ENCODE measurements at places on chromosomes 4 and X.

DNA sequence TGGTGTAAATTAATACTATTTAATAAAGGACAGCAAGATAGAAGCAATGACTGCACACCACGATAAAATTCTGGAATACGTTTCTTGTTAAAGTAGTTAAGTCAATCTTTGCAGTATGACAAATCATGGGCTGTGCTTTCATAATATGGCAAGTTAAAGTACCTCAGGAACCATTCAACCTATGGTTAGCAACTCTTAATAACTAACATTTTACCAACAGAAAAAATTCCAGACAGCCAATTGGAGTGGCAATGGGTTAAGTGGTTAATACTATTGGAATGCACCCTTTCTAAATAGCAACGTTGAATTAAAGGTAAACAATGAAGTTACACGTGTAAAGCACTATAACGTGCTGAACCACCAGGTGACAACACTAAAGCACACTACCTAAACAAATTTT is 72.4 kb upstream of the ZCCHC13 start:
- DNase-seq = no peak

GRCh38 chr4:185036019-185036418 is 17.7 kb downstream of the HELT start:
- no peak for DNase-seq

- DNase-seq = no peak
Measured at GRCh38 chr4:139761461-139761860, 95.8 kb downstream of the MGST2 start.

DNA sequence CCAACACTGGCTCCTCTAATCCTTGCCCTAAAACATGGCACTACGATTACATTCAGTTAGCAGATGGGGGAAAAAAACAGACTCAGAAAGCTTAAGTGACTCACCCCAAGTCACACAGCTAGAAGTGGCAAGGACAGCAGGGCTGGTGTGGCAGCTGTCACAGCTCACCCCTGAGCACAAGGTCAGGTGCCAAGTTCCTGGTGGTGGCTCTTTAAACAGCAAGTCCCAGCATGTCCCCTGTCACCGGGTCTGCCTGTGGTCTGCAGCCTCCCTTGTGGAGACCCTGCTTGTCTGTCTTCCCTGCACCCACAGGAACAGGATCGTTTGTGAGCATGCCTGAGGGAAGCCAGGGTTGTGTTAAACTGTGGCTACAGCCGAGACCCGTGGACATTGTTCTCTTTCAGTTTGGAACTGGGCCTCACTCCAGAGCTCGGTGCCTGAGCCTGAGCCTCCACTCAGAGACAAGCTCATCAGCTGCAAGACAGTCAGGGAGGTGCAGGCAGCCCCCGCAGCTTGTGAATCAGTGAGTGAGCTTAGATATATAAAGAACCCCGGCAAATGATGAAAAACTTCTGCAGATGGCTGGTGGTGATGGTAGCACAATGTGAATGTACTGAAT is 260.8 kb downstream of the BCOR start:
- no peak for DNase-seq

- no peak for DNase-seq
Measured at GRCh38 chrX:5155301-5155700, 1073.4 kb downstream of the NLGN4X start.

DNA sequence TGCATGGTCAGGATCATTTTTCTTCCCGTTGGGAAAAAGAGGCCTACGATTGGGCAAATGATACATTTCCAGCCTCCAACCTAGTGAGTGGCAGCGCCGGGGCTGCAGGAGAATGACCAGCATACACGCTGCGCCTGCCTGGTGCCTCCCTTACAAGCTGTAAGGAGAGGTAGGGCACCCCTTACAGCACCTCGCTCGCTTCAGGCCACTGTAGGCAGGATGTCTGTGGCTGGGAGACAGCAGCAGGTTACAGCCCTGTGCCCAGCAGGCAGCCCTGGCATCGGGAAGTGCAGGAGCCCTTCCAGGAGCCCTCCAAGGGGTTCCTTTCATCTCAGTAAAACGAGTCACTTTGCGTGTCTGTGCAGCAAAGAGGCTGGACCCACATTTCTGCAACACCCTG is 88.4 kb downstream of the EVC start:
- DNase-seq = no peak

GRCh38 chr4:7822877-7823276 is 116.8 kb downstream of the AFAP1 start:
- no peak for DNase-seq

GRCh38 chr4:64251781-64252180 is 157.5 kb downstream of the TECRL start:
- no peak for DNase-seq

GRCh38 chr4:132513491-132513890 is 635.6 kb upstream of the PCDH10 start:
- DNase-seq = no peak

DNA sequence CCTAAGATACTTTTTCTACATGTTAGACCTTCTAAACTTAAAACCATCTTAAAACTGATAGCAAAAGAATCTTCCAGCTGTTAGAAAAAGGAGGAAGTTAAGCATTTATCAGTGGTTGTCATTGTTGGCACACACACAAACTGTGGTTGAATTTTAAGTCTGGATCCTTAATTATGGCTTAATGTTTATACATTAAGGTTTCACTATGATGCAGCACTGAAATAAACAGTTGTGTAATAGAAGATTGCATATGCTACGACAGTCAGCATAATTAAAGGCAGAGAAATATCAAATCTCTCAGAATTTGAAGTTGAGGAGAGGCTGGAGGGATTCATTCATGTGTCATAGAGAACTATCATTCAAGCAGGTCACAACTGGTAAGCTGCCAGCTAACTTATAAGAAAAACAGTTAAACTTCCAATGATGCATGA is 32.3 kb downstream of the ADGRA3 start:
- no peak for DNase-seq

DNA sequence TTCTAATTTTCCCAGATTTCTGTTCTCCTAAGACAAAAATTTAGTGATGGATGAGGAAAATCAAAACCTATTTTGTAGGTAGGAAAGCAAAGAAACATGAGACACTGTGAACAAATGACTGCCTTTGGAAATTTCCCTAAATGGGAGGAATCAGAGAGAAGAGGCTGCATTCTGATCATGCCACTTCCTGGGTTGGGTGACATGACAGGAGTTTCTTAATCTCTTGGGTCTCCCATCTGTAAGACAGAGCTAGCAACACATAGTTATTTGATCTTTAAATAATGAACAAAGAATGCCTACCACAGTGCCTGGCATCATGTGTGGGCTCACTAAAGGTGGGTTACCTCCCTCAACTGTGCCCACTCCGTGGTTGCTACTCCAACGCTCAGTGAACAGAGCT is 57.1 kb downstream of the CCDC149 start:
- DNase-seq = no peak

GRCh38 chrX:115616943-115617563 is 56.1 kb downstream of the PLS3 start:
- DNase-seq = no peak

GRCh38 chr4:53557669-53558064 is 33.6 kb downstream of the LNX1 start:
- DNase-seq = no peak

DNA sequence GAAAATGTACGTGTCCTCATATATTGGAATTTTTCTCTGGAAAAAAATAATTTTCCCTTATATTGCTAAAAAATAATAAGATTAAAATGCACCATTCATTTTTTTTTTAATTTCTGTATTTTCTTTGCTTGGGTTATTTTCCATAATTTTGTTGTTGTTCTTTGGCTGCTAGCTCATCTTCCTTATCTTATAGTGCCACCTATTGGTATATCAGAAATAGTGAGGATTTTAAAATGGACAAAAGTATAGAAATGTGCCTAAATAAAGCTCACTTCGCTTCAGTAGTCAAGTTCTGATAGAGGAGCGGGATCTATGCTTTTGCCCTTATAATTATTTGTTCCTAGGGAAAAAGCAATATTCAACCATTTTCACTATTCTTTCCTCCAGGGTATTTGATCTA is 134.8 kb downstream of the NAP1L3 start:
- no peak for DNase-seq

GRCh38 chr4:84719115-84719514 is 136.2 kb downstream of the CDS1 start:
- DNase-seq = no peak

DNA sequence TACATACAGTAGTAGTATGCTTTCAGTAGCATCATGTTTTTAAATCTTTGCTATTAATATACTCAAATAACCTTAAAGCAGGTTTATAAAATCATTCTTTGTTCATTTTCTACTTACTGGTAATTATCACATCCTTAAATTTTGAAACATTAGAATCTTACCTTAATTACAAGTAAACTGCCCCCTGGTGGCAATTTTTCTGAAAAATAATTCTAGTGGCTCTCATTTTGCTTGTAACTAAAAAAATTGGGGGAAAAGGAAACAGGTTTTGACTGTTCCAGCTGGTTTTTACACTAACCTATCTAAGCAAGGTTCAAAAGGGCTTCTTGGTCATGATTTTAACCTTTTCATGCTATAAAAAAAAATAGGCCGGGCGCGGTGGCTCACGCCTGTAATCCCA is 18.5 kb upstream of the DCAF4L1 start:
- DNase-seq = no peak

DNA sequence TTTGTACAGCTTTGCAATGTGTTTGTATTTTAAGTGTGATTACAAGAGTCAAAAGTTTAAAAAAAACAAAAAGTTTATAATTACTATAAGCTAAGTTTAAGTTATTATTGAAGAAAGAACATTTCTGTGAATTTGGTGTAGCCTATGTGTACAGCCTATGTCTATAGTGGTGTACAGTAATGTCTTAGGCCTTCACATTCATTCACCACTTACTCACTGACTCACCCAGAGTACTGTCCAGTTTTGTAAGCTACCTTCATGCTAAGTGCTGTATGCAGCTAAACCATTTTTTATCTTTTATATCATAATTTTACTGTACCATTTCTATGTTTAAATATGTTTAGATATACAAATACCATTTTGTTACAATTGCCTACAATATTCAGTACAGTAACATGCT is 182.3 kb downstream of the RPA4 start:
- no peak for DNase-seq

DNA sequence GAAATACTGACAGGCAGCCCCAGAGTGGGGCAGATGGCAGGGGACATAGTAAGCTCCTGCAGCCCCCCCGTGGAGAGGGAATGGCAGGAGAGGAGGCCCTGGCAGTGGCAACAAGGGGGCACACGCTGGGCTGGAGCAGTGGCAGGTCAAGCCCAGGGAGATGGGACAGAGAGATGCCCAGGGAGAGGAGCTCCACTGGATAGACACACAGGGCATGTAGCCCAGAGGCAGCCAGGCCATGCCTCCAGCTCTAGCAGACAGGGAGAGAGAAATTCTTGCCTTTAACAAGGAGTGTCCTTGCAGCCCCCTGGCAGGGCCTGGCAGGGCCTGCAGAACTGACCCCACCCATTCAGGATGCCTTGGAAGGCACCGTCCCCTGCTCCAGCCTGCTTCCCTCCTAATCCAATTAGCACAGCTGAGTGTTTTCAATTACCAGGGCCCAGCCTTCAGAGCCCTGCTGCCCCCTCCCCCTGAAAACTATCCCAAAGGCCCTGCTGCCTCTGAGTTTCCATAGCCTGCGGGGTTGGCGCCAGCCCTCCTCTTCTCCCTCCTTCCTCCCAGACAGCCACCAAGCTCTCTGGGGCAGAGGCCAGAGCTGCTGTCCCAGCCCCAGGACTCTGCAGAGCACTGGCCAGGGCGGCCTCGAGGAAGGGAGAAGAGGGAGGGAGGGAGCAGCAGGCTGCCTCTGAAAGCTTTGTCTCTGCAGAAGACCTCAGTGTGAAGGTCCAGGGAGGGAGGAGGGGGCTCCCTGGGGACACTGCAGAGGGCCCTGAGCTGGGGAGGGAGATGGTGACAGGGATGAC is 12.5 kb downstream of the L1CAM start:
- DNase-seq = no peak

GRCh38 chr4:20590849-20591248 is 109.4 kb upstream of the PACRGL start:
- no peak for DNase-seq

DNA sequence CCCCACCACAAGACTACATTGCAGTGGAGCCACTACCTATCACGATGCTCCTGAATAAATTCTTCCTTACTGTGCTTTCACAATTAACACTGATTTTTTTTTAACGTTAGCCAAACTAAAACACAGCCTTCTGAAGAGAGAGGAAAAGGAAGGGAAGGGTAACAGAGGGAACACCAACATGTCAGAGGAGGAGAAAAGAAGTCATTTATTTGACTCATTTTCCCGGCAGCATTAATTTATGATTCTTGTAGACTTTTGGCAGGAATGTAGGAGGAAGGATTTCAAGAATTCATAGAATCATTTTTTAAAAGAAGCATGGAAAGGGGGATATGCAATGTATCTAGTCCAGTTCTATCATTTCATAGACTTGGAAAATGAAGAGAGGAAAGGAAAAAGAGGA is 74.3 kb upstream of the IQCM start:
- no peak for DNase-seq

GRCh38 chr4:94545296-94545695 is 93.6 kb downstream of the PDLIM5 start:
- DNase-seq = no peak

GRCh38 chrX:121858867-121859647 is 811.6 kb downstream of the GLUD2 start:
- no peak for DNase-seq

DNA sequence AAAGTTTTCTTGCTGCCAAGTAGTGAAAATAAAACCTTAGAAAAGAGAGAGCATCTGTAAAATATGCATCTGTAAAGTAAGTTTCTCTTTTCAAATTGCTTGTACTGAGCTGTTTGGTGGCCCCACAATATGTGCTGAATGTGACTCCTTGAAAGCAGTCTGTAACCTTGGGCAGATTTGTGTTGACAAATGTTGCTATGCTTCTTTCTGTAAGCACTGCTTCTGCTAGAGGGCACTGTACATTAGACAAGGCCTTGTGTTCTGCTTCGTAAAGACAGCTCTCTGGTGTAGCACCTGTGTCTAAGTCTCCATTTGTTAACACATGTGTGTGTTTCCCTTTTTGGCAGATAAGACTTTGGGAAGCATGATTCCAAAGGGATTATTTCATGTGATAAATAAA is 56.6 kb upstream of the NRK start:
- DNase-seq = no peak

GRCh38 chr4:48203819-48204218 is 65.8 kb downstream of the TEC start:
- DNase-seq = no peak

DNA sequence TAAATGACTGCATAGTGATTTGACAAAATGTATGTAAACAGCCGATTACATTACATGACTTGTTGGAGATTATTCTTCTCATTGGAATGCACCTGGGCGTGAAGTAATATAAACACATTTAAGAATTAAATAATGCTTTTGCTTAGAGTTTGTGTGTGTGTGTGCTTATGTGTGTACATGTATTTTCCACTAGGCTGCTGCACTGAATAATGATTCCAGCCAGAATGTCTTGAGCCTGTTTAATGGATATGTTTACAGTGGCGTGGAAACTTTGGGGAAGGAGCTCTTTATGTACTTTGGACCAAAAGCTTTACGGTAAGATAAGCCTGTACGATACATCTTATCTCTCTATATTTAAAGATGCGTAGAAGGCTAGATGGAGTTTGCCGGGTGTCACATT is 12.6 kb downstream of the NEIL3 start:
- DNase-seq = no peak

DNA sequence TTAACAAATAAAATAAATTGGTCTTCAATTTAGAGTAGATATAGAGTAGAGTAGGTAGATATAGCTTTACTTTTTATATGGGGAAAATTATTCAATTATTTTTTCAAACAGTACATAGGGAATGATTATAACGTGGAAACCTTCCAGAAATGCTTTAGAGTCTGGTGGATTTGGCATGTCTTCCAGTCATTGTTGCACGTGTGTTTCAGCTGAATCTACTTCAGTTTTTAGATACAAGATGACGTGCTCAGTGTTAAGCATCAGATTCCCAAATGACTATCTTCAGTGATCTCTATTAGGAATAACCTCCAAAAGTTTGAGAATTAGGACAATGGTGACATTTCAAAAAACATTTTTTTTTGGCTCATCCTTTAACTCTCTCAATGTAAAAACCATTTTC is 616.9 kb downstream of the ANKRD50 start:
- DNase-seq = no peak
